Activated T-cell treated with anti-CD3 and anti-CD28 coated beads, Interleukin-2, amount 50 U/mL, for 72 hours (primary cell): ENCODE measurements at places on chromosomes 16 and 17. TPM values are rescaled to one million over a fixed set of nuclear protein-coding genes. Genes with fewer than 3 reads are reported as not detected.

RHOT2 gene
- total RNA-seq = 110 TPM

DYNLL2 gene
- total RNA-seq = 37.7 TPM

DNAH9 gene
- total RNA-seq = not detected

NXN gene
- total RNA-seq = 1.7 TPM

OGFOD3 gene
- total RNA-seq = 17.7 TPM

CARD14 gene
- not detected for total RNA-seq

HIC1 gene
- total RNA-seq = 11.7 TPM

DHRS7C gene
- not detected for total RNA-seq

PRSS27 gene
- total RNA-seq = 8.8 TPM

TRIM16 gene
- 23.7 TPM for total RNA-seq

CPD gene
- total RNA-seq = 46.5 TPM

ZNF652 gene
- total RNA-seq = 8.3 TPM

FZD2 gene
- total RNA-seq = 0.23 TPM

CDC27 gene
- 146 TPM for total RNA-seq

TBC1D3B gene
- 10.8 TPM for total RNA-seq

TBC1D3I gene
- 3.1 TPM for total RNA-seq

SLC5A2 gene
- total RNA-seq = not detected

TBC1D3D gene
- 16.9 TPM for total RNA-seq

SLC7A5 gene
- 508 TPM for total RNA-seq

USP43 gene
- total RNA-seq = 0.50 TPM

EXOC7 gene
- 77.8 TPM for total RNA-seq

MRPS34 gene
- total RNA-seq = 123 TPM

TMEM238L gene
- not detected for total RNA-seq

KRTAP9-4 gene
- not detected for total RNA-seq

TEX14 gene
- 0.46 TPM for total RNA-seq

SMIM22 gene
- total RNA-seq = not detected

CRYBA1 gene
- total RNA-seq = not detected

SNN gene
- total RNA-seq = 11.6 TPM

EVPL gene
- total RNA-seq = 0.09 TPM

OTOP3 gene
- not detected for total RNA-seq

SLC13A5 gene
- total RNA-seq = 0.22 TPM

MYH8 gene
- not detected for total RNA-seq

LGALS9 gene
- total RNA-seq = 46.3 TPM

GAS2L2 gene
- total RNA-seq = 0.17 TPM

CEP295NL gene
- 0.19 TPM for total RNA-seq

COX6A2 gene
- not detected for total RNA-seq

MLKL gene
- 16.9 TPM for total RNA-seq

AIPL1 gene
- not detected for total RNA-seq

ARHGAP27 gene
- total RNA-seq = 42.6 TPM

BAIAP3 gene
- 1.1 TPM for total RNA-seq

TLCD2 gene
- 0.70 TPM for total RNA-seq

CCL23 gene
- total RNA-seq = not detected

YWHAE gene
- 339 TPM for total RNA-seq

ZNF232 gene
- 15.7 TPM for total RNA-seq
